ENCODE measurements at places on chromosomes 13 and 19.

DNA sequence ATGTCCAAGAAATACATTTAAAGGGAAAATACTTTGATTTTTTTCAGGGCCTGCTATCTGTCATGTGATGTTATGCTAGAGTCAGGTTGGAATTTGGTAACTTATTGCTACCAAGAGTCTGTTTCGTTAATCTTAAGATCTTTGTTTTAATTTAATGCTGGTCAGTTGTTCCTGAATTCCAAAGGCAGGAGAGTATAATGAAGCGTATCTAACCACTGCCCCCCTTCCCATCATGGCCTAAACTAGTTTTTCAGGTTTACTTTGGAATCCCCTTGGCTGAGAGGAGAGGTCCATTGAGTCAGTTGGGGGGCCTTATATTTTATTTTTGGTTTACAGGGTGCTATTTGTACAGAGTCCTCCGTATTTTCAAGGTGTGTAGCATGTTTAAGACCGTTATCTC, 116.3 kb upstream of the SLC7A1 start:
- no peak for DNase-seq

GRCh38 chr19:8881512-8881911, 49.3 kb downstream of the MBD3L1 start:
- DNase-seq: no peak

DNA sequence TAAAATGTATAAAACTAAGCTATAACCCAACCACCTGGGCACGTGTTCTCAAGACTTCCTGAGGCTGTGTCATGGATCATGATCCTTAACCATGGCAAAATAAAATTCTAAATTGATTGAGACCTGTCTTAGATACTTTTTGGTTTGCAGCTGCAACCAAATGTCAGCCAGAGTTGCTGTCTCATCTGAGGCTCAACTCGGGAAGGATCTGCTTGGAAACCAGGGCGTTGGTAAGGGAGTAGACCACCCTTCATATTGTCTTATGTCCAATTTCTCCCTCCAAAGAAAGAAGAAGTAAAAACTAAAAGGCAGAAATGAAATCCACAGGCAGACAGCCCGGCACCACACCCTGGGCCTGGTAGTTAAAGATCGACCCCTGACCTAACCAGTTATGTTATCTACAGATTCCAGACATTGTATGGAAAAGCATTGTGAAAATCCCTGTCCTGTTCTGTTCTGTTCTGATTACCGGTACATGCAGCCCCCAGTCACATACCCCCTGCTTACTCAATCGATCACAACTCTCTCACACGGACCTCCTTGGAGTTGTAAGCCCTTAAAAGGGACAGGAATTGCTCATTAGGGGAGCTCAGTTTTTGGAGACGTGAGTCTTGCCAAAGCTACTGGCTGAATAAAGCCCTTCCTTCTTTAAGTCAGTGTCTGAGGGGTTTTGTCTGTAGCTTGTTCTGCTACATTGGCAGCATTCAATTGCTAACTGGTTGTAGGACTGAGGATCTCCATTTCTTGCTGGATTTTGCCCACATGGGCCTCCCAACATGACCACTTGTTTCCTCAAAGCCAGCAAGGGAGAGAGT, 22.9 kb upstream of the IGSF23 start:
- DNase-seq: no peak

- no peak for DNase-seq
Observed at GRCh38 chr19:48556163-48556562, 4.2 kb downstream of the SULT2B1 start.

GRCh38 chr19:35170359-35171061, 16.0 kb downstream of the FXYD5 start:
- no peak for DNase-seq

GRCh38 chr19:12946092-12946721, 545 bp downstream of the RAD23A start:
- DNase-seq: peak; percentile 67

DNA sequence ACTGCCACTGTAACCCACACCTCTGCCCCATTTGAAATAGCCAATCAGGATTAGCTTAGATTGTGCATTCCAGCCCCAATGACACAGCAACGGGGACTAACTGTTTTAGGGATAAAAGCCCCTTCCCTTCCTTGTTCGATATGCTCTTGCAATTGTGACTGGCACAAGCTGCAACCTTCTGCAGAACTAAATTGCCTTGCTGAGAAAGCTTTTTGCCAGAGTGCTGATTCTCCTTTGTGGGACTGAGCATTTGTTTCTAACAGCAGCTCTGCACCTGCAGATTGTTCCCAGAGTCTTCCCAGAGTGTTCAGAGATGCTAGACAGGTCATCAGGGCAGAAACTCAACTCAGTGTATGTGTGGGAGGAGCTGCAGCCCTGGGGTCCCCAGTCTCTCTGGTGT, 115.8 kb downstream of the ZNF675 start:
- DNase-seq: no peak

DNA sequence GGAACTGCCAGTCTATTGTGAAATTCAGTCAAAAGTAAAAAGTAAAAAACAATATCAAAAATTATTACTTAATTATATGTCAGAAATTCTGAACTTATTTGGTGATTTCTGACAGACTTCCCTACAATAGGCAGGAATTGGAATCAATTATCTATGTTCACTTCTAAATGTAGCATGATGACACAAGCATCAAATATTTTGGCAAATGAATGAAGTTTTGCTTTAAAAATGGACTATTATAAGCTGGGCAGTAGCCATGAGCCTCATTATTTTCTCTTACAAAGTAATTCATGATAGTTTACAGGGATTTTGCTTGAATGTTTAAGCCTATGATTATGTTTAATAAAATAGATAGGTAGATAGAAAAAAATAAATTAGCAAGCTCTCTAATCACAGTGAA, 582.6 kb downstream of the SLITRK6 start:
- no peak for DNase-seq

- no peak for DNase-seq
Observed at GRCh38 chr19:42311657-42312056, 1.5 kb upstream of the TMEM145 start.

DNA sequence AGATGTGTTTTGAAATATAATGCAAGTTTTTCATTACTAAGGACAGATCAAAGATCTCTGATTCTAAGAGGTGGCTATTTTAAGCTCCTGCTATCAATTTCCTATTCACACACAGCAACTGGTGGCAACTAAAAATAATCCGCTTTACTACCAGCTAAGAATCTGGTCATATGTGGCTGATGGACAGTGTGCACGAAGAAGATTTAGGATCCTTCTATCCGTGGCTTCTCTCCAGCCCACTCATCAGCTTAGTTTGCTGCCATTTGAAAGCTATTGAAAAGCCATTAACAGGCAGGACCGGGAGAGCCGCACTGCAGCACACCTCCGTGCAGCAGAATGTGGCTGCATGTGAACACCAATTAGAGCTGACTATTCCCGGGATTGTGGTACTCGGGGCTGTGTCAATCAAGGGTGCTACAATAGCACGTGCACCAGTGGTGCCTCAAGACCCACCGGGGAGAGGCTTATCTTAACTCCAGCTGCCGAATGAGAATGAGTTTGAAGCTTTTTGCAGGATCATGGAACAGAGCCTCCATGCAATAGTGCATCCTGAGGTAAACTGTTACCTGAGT, at the start of gene MYO16:
Gene MYO16, plus strand, starts transcription at position 431 of the 572 bp plus-strand sequence. CDS start 234 bp downstream, outside the sequence.
- no peak for DNase-seq

GRCh38 chr13:97018029-97018819, 23.9 kb upstream of the OXGR1 start:
- DNase-seq: peak; percentile 35

DNA sequence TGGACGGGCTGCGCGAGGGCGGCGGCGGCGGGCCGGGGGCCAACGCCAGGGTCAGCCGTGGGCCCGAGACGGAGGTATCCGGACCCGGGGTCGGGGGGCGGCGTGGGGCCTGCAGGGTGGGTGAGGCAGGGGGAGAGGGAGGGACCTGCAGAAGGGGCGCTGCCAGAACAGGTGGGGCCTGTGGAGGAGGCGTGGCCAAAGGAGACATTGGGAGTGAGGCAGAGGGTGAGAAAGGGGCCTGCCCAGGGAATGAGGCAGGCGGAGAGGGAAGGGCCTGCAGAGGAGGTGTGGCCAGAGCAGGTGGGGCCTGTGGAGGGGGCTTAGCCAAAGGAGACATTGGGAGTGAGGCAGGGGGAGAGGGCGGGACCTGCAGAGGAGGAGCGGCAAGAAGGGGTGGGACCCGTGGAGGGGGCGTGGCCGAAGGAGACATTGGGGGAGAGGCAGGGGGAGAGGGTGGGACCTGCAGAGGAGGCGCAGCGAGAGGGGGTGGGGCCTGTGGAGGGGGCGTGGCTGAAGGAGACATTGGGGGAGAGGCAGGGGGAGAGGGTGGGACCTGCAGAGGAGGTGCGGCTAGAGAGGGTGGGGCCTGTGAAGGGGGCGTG, 4.2 kb downstream of the PRR36 start:
- DNase-seq: no peak

- DNase-seq: no peak
Observed at GRCh38 chr13:46761866-46762265, 35.1 kb downstream of the ESD start.

DNA sequence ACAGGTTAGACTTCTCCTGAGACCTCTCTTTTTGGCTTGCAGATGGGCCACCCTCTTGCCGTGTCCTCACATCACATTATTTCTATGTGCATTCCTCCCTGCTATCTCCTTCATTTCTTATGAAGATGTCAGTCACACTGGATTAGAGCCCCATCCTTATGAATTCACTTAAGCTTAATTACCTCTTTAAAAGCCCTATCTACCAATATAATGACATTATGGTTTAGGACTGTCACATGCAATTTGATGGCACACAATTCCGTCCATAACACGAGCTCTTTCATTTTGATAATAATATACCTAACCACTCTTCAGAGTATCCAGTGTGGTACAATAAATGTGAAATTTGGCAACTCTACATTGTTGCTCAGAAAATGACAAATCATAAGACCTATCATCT, 1037.3 kb downstream of the DIAPH3 start:
- no peak for DNase-seq

DNA sequence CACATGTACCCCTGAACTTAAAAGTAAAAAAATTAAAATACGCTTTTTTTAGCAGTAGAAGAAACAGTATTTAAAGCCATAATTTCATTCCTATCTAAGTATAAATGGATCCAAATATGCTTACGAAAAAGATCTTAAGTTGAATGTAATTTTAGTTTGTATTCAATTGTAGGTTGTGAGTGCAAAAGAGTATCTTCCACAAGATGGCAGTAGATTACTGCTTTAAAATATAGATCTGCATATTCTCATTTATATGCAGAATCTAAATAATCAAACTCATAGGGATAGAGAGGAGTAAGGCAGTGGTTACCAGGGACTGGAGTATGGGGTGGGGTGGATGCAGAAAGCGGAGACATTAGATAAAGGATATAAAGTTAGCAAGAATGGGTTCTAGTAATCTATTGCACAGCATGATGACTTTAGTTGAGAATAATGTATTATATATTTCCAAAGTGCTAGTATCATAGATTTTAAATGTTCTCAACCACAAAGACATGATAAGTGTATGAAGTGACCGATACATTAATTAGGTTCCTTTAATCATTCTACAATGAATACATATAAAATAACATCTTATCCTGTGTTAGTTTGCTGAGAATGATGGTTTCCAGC, 14.2 kb downstream of the OR7A17 start:
- DNase-seq: peak; percentile 33

GRCh38 chr13:36480726-36481427, 48.6 kb downstream of the CCNA1 start:
- DNase-seq: no peak

- no peak for DNase-seq
Observed at GRCh38 chr13:98775844-98776598, 23.5 kb upstream of the SLC15A1 start.

- DNase-seq: no peak
Observed at GRCh38 chr13:100305398-100305797, 216.5 kb downstream of the PCCA start.

- DNase-seq: peak; percentile 67
Observed at GRCh38 chr19:1407528-1408299, at the start of gene DAZAP1. TSS of gene DAZAP1 (plus strand) at chr19:1407586. CDS start at chr19:1407774, 188 bp downstream.

- DNase-seq: no peak
Observed at GRCh38 chr13:46086985-46087384, 17.8 kb downstream of the CPB2 start.

DNA sequence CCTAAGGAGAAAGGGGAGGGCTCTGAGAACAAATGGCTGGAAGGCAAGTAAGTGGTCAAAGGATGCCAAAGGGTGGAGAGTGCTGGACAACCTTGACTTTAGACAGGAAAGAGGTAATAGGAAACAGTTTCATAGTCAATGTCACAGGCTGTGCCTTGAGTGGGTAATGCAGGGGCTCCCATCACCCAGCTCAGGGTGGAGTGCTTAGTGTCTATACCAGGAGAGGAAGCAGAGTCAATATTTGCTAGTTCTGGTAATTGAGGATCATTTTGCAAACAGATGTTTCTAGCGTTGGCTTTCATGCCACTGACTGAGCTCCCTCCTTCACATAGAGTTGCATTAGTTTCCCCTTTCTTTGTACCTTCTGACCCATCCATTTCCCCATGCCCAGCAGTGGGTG, 64.6 kb upstream of the KL start:
- DNase-seq: no peak

DNA sequence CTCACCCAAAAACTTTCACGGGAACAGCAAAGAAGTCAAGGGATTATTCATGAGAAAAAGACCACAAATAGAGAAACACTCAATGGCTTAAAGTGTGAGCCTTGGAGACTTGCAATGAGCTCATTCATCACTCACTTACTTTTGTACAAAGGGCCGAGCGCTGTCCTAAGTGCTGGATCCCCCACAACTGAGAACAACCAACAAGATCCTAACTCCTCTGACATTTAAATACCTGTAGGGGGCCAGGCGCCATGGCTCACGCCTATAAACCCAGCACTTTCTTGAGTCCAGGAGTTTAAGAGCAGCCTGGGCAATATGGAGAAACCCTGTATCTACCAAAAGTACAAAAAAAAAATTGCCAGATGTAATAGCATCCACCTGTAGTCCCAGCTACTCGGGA, 29.4 kb upstream of the ZNF507 start:
- DNase-seq: no peak

- no peak for DNase-seq
Observed at GRCh38 chr13:42614436-42615035, 40.6 kb downstream of the TNFSF11 start.

DNA sequence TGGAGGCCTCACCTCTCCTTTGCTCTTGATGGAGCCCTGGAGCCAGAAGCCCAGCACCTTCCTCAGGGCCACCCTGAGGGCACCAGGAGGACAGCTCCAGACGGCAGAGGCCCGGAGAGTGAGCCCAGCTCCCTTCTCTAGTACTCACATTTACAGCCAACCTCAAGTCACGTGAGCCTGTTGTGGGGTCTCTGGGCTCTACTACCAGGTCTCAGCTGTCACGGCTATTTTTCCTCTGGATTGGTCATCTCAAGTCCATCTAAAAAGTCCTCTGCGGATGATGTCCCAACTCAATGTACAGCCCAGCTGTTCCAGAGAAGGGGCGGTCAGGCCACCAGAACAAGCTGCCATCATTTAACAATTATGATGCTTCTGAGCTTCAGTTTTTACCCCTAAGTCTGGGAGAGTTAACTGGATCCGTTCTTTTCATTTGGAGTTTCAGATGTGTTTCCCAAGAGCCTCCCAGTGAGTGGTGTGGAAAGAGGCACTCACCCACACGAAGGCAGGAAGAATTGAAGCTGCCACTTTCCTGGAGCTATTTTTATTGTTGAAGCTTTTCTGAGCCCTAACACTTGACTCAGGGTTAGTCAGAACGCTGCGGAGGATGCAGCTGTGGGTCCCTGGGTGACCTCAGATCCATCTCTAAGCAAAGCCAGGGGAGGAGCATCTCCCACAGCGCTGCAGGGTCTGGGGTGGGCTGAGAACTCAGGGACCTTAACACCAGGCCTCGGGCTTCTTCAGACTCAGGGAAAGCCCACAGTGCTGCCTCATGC, 143.5 kb upstream of the UBL3 start:
- no peak for DNase-seq

GRCh38 chr19:35265900-35266519, 2.8 kb upstream of the USF2 start:
- no peak for DNase-seq

- DNase-seq: no peak
Observed at GRCh38 chr13:59112221-59112718, 1051.5 kb downstream of the DIAPH3 start.

All from GM10248 (cell line).